ENCODE measurements at places on chromosomes 1 and 21.

- ATAC-seq = no peak
These were observed 40.6 kb downstream of the EEIG2 start for GRCh38 chr1:108600504-108600903.

DNA sequence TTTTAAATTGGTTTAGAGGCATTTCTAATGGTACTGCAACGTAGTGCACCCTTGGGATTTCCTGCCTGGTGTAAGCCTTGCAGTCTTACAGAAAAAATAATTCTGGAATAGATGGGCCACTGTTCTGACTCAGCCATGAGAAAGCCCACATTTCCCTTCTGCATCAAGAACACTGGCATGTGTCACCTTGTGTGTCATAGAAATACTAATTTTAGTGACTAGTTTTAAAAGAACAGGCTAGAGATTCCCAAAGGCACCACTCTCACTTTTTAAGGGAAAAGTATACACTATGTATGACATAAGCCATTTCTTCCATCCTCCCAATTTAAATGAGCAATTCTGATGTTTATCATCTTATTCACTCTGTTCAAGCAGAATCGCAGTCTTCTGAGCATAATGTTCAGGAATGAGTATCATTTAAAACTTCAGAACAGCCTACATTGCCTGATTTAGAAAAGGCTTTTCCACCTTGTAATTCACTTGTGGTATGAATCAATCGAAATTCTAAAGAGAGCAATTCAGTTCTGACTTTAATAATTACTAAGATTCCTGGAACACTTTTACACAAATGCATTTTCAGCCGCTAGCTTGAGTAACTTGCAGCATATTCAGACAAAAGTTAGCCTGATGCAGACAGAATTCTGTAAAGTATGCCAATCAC, 18.8 kb downstream of the RGS13 start:
- peak; percentile 92 for ATAC-seq

- no peak for ATAC-seq
These were observed 9.5 kb downstream of the PSMB4 start for GRCh38 chr1:151408891-151409290.

DNA sequence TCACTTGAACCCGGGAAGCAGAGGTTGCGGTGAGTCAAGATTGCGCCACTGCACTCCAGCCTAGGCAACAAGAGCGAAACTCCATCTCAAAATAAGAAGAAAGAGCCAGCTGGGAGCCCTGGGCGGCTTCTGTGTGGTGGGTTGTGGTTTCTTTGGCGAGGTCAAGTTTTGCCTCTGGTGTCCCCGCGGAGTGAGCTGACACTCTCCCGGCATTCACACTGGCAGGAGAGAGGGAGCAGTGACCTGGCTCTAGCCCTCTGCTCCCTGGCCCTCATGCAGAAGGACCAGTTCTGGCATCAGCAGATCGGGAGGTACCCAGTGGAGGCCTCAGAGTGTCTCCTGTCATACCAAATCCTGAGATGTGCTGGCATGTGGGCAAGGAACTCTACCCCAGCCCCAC, 81.0 kb upstream of the VAMP3 start:
- no peak for ATAC-seq

DNA sequence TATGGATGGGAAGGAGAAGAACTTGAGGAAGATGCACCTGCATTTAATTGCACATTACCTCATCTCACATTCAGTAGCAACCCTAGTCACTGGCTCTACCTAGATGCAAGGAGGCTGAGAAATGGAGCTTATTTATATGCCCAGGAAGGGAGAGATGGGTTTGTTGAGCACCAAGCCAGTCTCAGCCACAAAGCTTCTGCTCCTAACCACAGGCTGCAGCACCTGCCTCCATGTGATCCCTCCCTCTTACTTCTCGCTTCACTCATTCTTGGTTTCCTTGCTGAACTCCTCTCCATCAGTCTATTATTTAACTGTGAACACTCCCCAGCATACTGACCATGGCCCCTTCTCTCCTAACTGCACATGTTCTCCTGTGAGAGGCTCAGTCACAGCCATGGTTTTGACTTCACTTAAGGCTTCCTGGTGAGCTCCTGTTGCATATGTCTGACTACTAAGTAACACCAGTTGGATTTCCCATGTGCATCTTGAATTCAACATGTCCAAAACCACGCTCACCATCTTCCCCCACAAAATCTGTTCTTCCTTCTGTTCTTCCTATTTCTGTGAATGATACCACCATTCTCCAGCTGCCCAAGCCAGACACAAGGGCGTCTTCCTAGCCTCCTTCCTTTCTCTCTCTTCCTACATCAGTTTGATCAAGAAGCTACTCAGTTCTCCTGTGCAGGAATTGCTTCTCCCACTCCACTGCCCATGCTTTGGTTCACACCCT, 139.8 kb downstream of the AK5 start:
- ATAC-seq = peak; percentile 65

GRCh38 chr1:91611483-91611917, 110.8 kb downstream of the CDC7 start:
- no peak for ATAC-seq

- ATAC-seq = no peak
These were observed 86.1 kb downstream of the TGFBR3 start for GRCh38 chr1:91799863-91800262.

DNA sequence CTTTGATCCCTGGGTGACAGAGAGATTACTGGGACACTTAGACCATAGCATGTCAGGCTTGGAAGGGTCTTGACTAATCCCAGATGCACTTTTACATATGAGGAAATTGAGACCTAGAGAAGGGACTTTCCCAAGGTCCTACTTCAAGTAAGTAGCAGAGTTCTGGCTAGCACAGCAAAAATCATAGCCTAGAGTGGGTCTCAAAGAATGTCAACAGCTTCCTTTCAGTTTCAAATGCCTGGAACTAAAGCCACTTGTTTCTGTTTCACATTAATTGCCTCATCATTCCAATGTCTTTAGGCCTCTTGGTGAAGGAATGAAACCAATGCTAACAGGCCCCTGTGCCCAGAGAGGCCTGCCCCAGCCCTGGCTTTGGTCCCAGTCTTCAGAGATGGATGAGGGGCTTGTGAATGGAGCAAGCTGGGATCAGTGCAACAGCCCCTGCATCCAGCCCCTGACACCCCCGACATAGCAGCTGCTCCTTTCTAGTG, 26.6 kb downstream of the ATF3 start:
- ATAC-seq = peak; percentile 51

DNA sequence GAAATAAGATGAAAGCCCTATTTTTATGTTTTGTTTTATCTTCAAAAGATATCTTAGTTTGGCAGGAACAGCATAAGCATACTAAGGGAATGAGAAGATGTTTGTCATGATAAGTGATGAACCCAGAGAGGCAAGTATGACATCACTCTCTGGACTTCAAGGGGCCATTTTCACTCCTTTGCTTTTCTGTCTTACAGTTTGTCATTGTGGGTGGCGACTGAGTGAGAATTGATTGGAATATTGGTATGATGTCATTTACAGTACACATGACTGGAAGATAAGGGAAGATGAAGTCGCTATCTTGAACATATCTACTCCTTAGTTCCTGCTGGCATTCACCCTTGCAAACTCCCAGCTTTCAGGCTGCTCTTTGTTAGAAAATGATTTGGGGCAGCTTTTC, 258.1 kb upstream of the RAB4A start:
- ATAC-seq = no peak

GRCh38 chr1:177902266-177902665, 67.6 kb downstream of the SEC16B start:
- ATAC-seq = no peak

GRCh38 chr1:221204055-221204833, 325.0 kb downstream of the HLX start:
- ATAC-seq = no peak

DNA sequence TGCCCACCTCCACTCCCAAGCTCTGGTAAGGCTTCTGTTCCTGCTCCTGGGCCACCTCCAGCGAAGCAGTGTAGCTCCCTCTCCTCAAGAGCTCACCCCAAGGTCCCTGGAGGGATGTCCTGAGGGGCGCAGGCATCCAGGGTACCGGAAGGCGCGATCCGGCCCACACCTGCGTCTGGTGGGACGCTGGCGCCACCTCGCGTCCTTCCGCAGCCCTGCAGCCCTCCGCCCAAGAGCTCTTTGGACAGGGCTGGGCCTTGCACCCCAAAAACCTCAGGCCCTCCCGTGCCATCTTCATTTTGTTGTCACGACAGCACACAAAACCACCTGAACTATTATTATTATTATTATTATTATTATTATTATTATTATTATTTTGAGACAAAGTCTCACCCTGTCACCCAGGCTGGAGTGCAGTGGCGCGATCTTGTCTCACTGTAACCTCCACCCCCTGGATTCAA, 49.2 kb upstream of the PAX7 start:
- ATAC-seq = peak; percentile 37

GRCh38 chr21:38448671-38449385, 49.4 kb downstream of the ERG start:
- no peak for ATAC-seq

- no peak for ATAC-seq
These were observed 18.6 kb upstream of the SLC6A9 start for GRCh38 chr1:44049839-44050238.

- no peak for ATAC-seq
These were observed 195.2 kb upstream of the POU3F1 start for GRCh38 chr1:38241594-38242334.

GRCh38 chr1:219066631-219067349, 106.9 kb upstream of the LYPLAL1 start:
- ATAC-seq = peak; percentile 32

GRCh38 chr1:228984646-228985631, 249.7 kb downstream of the RHOU start:
- no peak for ATAC-seq

- ATAC-seq = no peak
These were observed 20.8 kb downstream of the RAP1GAP start for GRCh38 chr1:21648352-21648730.

- ATAC-seq = peak; percentile 58
These were observed 1.1 kb upstream of the MARCKSL1 start for GRCh38 chr1:32336963-32337675.

- ATAC-seq = peak; percentile 53
These were observed 410.1 kb downstream of the BRINP3 start for GRCh38 chr1:190067592-190067991.

GRCh38 chr1:219086956-219087469, 86.7 kb upstream of the LYPLAL1 start:
- ATAC-seq = no peak

- ATAC-seq = peak; percentile 92
These were observed 32.0 kb upstream of the TENT5B start for GRCh38 chr1:27044613-27045151.

DNA sequence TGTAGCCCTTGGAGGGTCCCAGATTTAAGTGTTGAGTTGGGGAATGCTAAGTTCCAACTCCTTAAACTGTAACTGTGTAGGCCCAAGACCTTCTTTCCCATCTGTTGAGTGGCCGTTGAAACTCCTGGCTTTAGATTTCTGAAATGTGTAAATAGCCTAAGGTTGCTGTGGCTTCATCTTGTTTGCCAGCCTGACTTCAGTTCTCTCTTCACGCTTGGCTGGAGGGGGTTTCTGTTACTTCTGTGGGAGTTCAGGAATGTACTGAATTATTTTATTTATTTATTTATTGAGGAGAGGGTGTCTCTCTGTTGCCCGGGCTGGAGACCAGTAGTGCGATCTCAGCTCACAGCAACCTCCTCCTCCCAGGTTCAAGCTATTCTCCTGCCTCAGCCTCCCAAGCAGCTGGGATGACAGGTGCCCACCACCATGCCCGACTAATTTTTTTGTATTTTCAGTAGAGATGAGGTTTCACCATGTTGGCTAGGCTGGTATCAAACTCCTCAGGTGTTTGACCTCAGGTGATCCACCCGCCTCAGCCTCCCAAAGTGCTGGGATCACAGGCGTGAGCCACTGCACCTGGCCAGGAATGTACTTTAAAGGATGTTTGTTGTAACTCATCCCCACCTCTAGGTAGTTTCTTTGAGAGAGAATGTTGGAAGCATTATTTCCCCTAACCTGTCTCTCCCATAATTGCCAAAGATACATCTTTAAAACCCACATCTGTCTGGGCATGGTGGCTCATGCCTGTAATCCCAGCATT, 5.9 kb downstream of the TTC39A start:
- no peak for ATAC-seq

GRCh38 chr1:21622466-21623315, 46.5 kb downstream of the RAP1GAP start:
- ATAC-seq = peak; percentile 88

DNA sequence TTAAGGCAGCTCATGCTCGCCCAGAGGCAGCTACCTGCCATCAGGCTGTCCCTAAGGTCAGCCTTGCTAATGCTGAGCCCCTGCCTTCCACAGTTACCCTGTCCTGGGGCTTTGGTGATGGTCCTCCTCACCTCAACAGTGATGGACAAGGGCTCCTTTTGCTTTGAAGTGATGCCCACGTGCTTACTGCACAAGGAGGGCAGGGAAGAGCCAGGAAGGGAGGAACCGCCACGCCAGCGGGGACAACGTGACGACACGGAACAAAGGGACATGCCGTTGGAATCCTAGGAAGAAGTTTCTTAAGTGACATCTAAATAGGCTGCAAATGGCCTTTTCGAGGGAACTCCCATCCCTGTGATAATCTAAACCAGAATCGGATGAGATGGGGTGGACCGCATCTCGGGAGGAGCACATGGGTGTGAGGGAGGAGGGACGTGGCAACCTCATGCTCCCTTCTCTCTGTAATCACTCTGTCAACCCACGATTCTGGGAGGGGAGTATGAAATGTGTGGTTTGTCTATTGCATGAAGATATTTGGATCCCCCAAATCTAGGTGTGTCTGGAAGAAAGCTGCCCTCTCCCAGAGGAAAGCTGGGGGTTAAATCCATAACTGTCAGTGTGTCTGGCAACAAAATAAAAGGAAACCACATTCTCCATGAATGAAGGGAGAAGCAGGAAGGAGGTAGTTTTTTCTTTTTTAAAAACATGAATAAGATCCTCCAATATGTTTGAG, 110.9 kb upstream of the IRF2BP2 start:
- ATAC-seq = no peak

GRCh38 chr1:80450711-80451110, 1350.0 kb upstream of the ADGRL2 start:
- no peak for ATAC-seq

DNA sequence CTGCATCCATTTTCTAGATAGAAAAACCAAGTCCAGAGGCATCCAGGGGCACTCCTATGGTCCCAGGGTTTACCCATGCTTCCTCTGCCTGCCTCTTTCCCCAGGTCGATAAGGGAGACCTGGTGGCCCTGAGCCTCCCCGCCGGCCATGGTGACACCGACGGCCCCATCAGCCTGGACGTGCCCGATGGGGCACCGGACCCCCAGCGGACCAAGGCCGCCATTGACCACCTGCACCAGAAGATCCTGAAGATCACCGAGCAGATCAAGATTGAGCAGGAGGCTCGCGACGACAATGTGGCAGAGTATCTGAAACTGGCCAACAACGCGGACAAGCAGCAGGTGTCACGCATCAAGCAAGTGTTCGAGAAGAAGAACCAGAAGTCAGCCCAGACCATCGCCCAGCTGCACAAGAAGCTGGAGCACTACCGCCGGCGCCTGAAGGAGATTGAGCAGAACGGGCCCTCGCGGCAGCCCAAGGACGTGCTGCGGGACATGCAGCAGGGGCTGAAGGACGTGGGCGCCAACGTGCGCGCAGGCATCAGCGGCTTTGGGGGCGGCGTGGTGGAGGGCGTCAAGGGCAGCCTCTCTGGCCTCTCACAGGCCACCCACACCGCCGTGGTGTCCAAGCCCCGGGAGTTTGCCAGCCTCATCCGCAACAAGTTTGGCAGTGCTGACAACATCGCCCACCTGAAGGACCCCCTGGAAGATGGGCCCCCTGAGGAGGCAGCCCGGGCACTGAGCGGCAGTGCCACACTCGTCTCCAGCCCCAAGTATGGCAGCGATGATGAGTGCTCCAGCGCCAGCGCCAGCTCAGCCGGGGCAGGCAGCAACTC, 41.3 kb downstream of the TMCC2 start:
- no peak for ATAC-seq
